ENCODE measurements at places on chromosomes 2 and 18.
A peak's percentile ranks its signal among the peaks of the same experiment; 100 is the strongest.

DNA sequence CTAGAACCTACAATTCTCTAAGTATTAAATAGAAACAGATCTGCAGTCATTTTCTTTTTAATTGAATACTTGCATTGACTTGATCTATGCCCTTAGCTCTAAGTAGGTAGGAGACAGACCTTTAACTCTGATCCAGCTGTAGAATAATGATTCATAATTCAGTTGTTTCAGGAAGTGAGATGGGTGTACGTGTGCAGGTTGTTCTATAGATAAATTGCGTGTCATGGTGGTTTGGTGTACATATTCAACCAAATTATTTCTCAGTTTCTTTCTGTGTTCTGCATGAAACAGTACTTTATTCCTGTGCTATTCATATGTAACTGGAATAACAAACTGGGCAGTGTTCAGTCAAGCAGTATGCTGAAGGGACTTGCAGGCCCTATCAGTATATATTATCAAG lies 34.3 kb upstream of the CD226 start:
- DNase-seq, result no peak

DNA sequence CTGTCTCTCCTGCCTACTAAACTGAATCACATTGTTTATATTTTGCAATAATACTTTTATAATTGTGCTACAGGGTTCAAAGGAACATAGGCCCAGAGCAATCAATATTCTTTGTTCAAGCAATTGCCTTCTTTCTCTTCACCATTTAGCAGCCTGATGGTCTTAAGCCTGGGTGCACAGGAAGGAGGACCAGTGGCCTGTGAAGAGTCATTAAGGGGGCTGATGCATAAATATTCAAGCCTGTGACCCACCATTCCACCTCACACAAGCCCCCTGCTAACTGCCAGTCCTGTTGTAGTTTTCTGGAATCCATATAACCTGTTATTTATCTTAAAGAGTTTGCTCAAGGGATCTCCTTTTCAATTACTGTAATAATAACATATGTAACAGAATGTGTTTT lies 56.0 kb downstream of the ABCA12 start:
- peak; percentile 10 for DNase-seq

GRCh38 chr18:75035928-75036327 lies 173.0 kb downstream of the PTGR3 start:
- no peak for DNase-seq

DNA sequence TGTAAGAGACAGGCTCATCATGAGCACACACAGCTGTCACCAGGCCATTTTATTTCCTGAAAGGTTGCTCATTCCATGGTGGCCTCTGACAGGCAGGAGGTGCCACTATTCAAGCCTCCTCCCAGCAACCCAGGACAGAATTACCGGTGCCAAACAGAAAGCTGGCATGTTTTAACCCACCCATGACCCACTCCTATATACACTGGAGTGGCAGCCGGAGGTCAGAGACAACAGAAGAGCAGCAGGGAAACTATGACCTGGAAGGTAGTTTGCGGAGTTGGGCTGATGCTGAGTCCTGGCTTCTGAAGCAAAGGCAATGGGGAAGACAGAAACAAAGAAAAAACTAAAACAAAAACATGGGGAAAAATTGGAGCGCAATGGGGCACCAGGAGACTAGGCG lies 2.3 kb downstream of the RFTN2 start:
- DNase-seq, result no peak

DNA sequence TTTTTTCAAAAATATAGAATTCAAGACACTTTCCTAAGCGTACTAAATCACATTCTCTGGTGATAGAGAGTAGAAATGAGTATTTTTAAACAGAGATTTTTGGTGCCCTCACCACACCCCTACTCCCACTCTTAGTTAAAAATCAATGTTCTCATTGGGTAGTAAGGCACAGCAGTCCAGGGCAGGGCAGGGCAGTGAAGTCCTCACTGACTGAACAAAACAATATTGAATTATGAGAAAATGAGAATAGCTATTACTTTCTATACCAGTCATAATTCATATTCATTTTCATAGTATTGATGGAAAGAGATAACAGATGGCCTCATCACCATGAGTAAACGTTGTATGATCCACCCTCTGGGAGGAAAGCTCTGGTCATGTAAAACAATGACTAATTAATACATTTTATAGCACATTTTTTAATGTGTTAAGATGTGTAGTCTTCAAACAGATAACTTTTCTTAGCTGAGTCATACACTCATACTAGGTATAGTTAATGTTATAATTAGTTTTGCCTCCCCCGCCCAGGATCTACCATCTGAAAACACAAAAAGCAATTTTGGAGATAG lies 686.1 kb downstream of the KCNJ3 start:
- no peak for DNase-seq

DNA sequence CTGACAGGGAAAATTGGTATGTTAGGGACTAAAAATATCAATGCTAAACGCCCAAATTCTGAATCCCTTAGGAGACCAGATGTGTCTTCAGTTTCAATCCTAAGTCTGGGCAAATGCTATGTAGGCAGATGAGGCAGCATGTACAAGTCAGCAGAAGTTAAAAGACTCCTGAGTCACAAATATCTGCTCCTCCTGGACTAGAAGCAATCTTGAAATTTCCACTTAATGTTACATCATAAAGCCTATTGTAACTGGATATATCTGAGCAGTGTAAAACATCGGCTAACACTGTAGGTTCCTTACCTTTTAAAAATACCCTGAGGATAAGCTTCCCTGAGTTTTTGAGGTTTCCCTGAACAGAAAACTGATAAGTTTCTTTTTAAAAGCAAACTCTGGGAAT lies 1087.6 kb upstream of the PIK3C3 start:
- DNase-seq, result no peak

GRCh38 chr2:64035072-64035942 lies 16.1 kb upstream of the VPS54 start:
- DNase-seq, result no peak

DNA sequence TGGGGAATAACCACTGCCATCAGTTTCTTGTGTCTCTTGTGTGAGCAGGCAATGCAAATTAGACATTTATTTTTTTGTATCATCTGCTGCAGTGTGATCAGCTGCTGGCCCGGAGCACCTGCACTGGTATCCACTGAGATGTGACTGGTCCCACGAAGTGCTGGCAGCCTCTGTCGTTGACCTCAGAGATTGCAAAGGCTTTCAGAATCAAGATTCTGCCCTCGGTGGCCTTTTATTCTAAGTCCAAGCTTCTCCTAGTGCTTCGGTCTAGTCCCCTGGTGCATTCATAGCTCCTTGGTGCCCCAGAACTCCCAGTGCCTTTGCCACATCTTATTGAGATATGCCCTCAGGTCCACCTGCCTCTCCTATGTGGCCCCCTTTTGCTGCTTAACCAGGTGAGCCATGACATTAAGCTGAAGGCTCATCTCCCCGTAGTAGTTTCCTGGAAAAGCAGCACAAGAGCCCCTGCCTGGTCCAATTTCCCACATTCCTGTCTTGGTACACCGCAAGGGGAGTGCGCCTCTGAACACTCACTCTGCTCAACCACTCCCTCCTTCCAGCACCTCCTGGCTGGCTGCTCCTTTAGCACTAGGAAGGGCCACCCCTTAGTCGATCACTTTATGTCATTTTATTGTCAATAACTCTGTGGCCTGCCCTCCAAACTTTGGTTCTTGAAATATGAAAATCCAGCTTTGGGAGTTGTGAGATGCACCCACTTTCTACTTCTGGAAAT lies 27.1 kb upstream of the MARCO start:
- no peak for DNase-seq

GRCh38 chr18:42475157-42475556 lies 520.1 kb downstream of the PIK3C3 start:
- no peak for DNase-seq

DNA sequence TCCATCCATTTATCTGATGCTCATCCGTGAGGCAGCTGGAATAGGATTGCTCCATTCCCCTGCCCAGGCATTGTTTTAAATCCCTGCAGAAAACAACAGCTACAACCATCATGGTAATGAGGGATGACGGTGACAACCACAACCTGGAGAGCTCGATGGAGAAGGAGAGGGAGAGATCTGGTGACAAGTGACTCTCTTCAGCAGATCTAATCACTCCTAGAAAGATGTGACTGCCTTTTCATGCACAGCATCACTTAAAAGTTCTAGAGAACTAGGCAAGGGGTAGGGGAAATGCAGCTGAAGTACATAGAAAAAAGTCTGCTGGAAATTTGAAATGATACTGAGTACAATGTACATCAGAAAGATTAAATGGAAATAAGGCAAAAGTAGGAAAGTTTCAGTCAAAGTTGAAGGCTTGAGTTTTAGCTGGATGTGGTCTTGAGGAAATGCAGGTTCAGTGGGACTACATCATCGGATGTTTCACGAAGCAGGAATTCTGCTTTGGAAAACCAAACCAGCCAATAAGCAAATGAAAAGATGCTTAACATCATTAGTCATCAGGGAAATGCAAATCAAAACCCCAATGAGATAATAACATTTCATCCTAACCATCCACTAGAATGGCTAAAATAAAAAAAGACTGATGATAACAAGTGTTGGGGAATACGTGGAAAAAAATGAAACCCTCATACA lies 6.8 kb upstream of the ARHGAP25 start:
- DNase-seq, result peak; percentile 84

DNA sequence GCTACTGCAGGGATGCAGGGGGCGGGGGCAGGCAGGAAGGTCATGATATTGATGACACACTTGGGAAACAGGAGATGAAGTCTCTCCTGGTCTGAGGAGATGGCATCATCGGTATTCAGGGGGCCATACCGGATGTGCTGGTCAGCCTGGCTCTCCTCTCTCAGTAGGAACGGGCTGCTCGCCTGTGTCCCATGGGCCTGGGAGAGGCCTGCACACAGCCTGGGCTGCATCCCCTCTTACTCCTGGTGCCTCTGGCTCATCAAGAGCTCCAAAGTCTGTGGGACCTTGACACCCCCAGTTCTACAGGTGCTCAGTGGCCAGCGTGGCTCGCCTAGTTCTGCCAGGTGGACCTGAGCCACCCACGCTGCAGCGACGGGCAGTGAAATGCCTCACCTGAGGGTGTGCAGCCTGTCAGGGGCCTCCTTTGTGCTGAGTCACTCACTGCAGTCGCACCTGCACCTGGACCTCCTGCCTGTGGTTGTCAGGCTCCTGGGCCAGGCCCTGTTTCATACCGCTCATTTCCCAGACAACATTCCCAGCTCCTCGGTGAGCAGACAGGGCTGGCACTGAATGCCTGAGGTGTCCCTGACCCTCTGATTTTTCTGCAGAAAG lies 18.6 kb upstream of the CNDP1 start:
- DNase-seq, result no peak

- DNase-seq, result no peak
Measured at GRCh38 chr2:169110419-169110818, 41.1 kb downstream of the DHRS9 start.

GRCh38 chr2:54834721-54835120 lies 111.3 kb downstream of the EML6 start:
- DNase-seq, result peak; percentile 37

DNA sequence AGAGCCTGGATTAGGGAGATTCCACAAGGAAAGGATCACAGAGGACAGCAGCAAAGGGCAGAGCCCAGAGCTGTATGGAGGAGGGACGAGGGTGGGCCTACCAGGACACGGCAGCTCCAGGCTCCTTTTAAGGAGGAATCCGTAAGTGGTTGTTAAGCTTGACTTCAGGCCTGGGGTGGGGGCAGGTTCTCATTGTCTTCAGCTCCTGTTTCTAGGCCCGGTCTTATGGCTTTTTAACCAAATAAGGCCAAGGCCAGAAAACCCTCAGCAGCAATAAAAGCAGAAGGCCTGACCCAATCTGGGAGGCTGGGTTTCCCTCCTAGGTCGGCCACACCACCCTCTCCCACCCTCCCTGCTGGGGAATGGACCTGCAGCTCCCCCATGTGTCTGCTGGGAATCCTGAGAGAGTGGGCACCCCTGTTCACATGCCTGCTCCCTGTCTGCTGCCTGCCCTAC lies 111.2 kb downstream of the PLB1 start:
- no peak for DNase-seq

DNA sequence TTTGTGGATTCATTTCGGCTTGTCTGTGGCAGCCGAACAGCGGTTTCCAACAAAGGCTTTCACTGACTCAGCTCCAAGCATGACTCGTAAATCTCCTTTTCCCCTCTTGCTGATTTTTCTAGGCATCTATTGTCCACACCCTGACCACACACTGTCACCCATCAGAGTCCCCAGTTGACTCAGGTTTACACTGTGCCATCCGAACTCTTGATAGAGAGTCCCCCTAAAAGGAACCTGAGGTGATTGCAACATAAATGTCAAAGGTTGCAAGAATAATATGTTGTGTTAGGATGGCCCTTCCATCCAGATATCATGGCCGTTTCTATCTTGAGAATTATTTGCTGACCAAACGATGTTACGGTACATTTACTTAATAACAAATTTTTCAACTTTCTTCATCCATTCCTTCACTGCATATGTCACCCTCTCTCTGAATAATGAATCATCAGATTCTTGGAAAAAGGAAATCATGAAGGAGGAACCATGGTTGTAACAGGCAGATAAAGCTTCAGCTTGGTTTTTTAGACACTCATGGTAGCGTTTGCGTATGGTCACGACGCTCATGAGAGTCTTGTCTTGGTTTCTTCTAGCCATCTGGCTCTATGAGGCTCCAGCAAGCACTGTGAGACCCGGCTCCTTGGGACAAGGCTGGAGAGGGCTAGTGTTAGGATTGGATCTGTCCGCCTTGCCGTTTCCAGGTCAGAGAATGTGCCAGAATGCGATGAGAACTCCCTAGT lies 72.1 kb downstream of the NPAS2 start:
- DNase-seq, result peak; percentile 88

DNA sequence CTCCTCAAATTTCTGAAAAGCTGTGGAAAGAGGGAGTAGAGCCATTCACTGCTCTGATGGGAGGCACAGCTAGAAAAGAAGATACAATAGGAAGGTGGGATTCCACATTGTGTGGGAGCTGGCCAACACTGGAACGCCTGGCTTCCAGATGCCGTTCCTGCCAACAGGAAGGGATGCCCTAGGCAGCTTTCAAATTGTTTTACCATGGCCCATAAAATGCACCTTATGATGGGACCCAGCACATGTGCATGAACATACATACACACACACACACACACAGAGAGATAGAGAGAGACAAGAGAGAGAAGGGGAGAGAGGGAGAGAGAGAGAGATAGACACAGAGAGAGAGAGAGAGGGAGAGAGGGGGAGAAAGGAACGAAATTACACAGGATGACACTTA lies 86.1 kb upstream of the BZW1 start:
- DNase-seq, result no peak

DNA sequence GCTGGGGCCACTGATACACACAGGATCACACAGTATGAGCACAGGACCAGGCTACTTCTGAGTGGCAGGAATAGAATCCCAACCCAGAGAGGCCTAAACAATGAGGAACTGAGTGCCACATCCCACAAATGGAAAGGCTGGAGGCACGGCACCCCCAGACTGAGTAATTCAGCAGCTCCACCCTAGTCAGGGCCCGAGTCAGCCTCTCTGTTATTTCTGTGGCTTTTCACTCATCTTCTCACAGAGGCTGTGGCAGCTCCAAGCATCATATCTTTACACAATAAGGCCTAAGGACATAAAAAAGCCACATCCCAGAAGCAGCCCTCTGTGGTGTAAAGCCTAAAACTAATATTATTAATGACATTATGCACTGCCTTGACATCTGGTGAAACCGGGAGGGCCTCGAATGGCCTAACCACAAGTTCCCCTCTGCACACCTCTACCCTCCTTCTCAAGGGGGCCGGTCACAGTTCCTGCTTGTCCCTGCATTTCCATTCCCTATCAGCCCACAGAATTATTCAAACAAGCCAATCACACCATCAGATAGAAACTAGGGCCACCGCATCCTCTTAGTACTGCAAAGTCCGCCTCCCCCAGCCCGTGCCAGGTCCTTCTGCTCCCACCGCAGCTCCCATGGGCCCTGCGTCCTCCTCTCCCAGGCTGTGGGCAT lies 12.5 kb upstream of the MAL start:
- DNase-seq, result no peak

- DNase-seq, result no peak
Measured at GRCh38 chr2:111706481-111707001, 177.5 kb downstream of the ANAPC1 start.

- no peak for DNase-seq
Measured at GRCh38 chr2:33190393-33190937, 243.7 kb downstream of the LTBP1 start.
